ENCODE measurements at places on chromosomes 3 and 15.

- DNase-seq = no peak
Observed at GRCh38 chr3:13715167-13715954, 164.5 kb downstream of the WNT7A start.

GRCh38 chr15:35874260-35874905 lies 328.4 kb upstream of the DPH6 start:
- DNase-seq = no peak

DNA sequence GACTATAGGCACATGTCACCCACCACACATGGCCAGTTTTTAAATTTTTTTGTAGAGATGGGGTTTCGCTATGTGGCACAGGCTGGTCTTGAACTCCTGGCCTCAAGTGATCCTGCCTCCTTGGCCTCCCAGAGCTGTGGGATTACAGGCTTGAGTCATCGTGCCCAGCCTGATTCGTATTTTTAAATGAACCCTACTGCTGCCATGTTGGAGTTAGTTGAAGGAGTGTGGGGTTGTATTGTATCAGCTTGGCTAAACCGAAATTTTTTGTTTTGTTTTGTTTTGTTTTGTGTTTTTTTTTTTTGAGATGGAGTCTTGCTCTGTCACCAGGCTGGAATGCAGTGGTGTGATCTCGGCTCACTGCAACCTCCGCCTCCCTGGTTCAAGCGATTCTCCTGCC lies 11.8 kb upstream of the ZNF770 start:
- DNase-seq = no peak

GRCh38 chr3:151330379-151330778 lies 1.0 kb upstream of the P2RY13 start:
- DNase-seq = no peak

DNA sequence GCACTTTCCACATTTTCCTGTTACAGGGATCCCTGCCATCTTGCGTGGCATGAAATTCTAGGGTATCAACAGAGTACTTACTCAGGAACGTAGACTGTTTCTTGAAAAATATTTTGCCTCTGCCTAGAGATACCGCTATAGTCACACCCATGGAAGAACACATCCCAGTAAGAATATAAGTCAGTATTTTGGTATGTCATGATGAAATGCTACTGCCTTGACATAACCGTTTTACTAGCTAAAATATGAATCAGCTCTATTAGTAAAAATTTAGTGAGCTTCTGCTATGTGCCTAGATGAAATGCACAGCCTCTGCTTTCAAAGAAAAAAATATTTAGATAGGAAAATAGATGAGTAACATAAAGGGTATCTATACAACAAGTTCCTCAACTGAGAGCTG lies 276.4 kb downstream of the TBC1D5 start:
- DNase-seq = no peak

- DNase-seq = no peak
Observed at GRCh38 chr3:180306691-180307090, 270.0 kb upstream of the PEX5L start.

All from stimulated activated CD4-positive, alpha-beta T cell treated with anti-CD3 and anti-CD28 coated beads, Interleukin-1b, Interleukin-23, amount 100 ng/mL, for 4 hours (primary cell).